ENCODE measurements at places on chromosomes 5 and 9. TPM values are rescaled to one million over a fixed set of nuclear protein-coding genes. Genes with fewer than 3 reads are reported as not detected.
A peak's percentile ranks its signal among the peaks of the same experiment; 100 is the strongest.

Gene FAM200C
- 1.4 TPM for total RNA-seq

Gene PDE6A
- not detected for total RNA-seq

Gene SARDH
- total RNA-seq: 0.54 TPM

GRCh38 chr5:55062039-55062779 is 38.2 kb downstream of the GZMK start:
- peak; percentile 94 for DNase-seq
- H3K36me3 ChIP-seq: peaks cover 38% of the 10 kb centered on the region
- peak overlapping the region; percentile 85 for H3K4me3 ChIP-seq

DNA sequence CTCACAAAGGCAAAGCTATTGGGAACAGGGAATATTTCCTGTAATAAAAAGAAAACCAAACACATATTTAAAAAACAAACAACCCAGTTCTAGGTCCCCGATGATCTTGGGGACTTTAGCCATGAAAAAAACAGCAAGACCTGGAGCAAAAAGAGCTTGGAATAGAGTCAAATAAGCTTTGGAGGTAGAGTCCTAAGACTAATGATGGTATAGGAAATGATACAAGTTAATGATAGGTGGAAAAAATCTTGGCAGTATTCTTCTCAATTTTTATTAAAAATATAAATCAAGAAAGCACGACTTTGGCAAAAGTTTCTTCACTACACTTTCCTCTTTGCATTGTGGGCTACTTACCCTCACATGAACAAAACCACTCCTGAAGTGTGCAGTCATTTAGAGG is 481.5 kb downstream of the EBF1 start:
- no peak overlapping the region for H3K27ac ChIP-seq
- no peak overlapping the region for H3K4me3 ChIP-seq
- no peaks in the 10 kb centered on the region for H3K36me3 ChIP-seq
- no peak for DNase-seq
- no peaks in the 10 kb centered on the region for H3K27me3 ChIP-seq
- H3K4me1 ChIP-seq: no peaks in the 10 kb centered on the region

DNA sequence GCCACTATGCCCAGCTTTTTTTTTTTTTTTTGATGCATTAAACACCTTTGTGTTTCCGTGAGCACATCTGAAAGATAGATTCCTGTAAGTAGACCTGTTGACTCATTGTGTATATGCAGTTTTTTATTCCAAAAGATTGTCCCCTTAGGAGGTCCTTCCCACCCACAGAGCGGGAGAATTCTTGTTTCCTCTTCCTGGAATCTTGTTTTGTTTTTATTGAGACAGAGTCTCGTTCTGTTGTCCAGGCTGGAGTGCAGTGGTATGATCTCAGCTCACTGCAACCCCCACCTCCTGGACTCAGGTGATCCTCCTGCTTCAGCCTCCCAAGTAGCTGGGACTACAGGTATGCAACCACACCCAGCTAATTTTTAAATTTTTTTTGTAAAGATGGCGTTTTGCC is 7.6 kb downstream of the PTPA start:
- H3K4me1 ChIP-seq: peaks cover 15% of the 10 kb centered on the region
- no peaks in the 10 kb centered on the region for H3K27me3 ChIP-seq
- H3K36me3 ChIP-seq: peaks cover 21% of the 10 kb centered on the region
- no peak overlapping the region for H3K4me3 ChIP-seq
- no peak for DNase-seq
- H3K27ac ChIP-seq: no peak overlapping the region

- H3K4me3 ChIP-seq: no peak overlapping the region
- H3K4me1 ChIP-seq: peaks cover 3% of the 10 kb centered on the region
- H3K27me3 ChIP-seq: peaks cover 2% of the 10 kb centered on the region
- H3K36me3 ChIP-seq: no peaks in the 10 kb centered on the region
Observed at GRCh38 chr9:93686880-93687236, 110.5 kb downstream of the PHF2 start.

DNA sequence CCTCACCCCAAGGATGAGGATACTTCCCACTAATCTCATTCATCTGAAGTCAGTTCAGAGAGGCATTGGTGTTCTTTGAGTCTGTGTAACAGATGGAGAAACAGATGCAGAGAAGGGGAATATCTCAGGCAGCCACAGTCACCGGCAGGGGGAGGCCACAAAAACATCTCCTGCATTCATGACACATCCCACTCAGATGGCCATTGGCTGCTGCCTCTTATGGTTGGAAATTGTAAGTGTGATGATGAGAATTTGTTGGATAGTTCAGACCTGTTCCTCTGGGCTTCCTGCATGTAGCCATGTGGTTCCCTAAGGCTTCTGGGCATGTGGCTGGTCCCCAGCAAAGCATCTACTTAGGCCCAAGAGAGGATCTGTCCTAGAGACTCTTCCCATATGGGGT is 45.9 kb upstream of the GABRP start:
- no peaks in the 10 kb centered on the region for H3K4me1 ChIP-seq
- H3K36me3 ChIP-seq: no peaks in the 10 kb centered on the region
- H3K27me3 ChIP-seq: peaks cover 10% of the 10 kb centered on the region
- DNase-seq: no peak
- no peak overlapping the region for H3K4me3 ChIP-seq
- H3K27ac ChIP-seq: no peak overlapping the region

Data from activated CD4-positive, alpha-beta T cell treated with anti-CD3 and anti-CD28 coated beads, Interleukin-2, amount 10 ng/mL, durations not matched to agents 24 days and 14 days (primary cell).